Left colon (tissue), 2 donors: ENCODE measurements at places on chromosomes 4 and X. TPM values are rescaled to one million over a fixed set of nuclear protein-coding genes. Genes with fewer than 3 reads are reported as not detected.

DNA sequence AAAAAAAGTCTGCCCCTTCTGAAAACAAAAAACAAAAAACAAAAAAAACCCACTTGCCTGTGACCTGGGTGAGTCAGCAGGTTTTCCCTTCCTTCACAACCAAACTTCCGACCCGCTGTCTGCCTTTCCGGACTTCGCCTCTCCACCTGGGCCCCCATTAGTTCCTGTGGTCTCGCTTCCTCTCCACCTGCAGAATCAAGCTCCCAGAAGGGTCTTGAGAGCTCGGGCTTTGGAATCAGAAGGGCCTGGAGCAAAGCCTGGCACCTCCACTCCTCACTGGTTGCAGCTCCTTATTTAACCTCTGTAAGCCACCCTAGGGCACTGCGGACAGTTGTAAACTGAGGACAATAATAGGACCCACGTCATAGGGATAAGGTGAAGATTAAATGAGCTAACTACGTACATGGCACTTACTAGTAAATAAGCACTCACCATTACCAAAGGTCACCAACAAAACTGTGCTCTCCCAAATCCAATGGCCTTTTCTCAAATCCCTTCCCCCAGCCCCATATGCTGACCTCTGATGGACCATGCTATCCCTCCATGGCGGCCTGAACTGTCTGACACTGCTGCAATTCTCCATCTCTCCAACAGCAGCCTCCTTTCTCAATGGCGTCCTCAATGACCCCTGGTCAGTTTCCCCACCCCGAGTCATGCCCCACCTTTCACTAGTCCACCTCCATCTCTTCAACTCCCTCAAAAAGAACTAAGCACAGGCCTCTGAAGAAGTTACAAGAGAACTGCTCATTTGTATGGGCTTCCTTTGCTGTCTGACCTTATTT is 64.2 kb downstream of the IRF2 start:
- DNase-seq = no peak

- DNase-seq = no peak
These were observed 1513.4 kb upstream of the AGA start for GRCh38 chr4:178955614-178956013.

DNA sequence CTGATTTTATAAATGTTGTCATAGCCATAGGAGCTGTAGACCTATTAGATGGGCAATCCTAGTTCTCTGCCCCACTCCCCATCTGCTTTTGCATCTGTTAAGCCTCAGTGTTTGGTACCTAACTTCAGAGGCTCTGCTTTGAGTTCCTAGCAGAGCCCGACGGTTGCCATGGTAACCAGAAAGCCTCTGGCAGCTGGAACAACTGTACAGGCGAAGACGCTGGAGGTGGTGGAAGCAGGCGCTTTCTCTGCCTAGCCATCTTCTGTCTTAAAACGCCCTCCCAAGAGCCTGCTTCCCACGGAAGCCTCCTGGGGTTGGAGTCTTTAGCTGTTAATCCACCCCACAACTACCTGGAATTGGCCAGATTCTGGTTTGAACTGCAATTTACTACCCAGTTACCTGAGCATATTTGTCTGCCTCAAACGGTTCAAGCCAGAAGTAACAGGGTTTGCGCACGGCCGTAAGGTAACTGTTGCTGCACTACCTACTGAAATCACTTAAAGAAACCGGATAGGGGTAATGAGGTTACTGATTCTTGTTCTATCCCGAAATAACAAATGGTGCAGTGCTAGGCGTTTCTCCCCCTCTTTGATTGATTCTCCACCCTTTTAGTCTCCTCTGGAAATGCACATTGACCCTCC is 1.0 kb upstream of the GABRG1 start:
- no peak for DNase-seq

DNA sequence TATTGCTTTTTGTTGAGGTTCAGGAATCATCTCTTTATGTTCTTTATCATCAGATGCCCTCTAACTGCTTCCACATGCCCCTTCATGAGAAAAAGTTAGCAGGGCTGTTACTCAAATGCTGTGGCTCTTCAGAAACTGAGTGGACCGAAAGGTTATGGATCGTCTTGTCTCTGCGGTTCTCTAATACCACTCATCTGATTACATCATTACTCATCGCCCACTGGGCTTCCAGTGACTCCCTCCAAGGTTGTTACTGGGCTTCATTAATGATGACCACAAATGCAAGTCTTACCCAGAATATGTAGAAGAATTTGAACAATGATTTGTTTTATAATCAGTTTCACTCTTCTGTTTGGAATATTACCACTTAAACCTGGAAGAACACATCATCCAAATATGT is 67.7 kb downstream of the RWDD4 start:
- no peak for DNase-seq

DNA sequence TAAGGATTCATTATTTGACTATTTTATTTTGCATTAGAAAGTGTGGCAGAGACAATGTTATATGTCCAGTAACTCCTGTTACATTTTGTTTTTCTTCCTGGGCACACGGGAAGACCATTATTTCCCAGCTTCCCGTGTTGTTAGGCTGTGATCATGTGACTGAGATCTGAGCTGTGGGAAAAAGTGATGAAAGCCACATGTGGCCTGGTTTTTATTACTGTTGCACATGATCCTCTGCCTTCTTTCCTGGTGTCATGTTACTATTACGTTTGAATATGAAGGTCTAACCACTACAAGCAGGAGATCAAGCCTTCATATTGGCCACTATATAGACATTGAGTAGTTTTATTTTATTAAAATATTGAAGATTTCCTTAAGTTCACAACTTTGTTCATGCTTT is 28.2 kb upstream of the MID1 start:
- no peak for DNase-seq

DNA sequence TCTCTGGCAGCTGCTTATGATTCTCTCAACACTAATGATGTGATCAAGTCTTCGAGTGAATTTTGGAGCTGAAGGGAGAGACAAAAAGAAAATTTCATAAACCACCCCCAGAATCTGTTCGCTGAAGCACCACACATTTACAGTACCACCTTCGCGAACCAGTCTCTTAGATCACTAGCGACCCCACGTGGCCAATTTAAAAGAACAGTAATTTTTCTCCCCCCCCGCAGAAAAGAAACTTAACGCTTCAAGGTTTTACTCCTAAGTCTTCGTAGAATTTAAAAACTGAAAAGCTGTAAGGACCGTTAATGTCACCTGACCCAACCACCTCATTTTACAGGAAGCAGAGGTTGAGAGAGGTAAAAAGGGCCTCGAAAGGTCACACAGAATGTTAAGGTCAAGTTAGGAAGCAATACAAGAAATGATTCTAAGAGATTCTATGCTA is 187.5 kb downstream of the QDPR start:
- DNase-seq = no peak

DNA sequence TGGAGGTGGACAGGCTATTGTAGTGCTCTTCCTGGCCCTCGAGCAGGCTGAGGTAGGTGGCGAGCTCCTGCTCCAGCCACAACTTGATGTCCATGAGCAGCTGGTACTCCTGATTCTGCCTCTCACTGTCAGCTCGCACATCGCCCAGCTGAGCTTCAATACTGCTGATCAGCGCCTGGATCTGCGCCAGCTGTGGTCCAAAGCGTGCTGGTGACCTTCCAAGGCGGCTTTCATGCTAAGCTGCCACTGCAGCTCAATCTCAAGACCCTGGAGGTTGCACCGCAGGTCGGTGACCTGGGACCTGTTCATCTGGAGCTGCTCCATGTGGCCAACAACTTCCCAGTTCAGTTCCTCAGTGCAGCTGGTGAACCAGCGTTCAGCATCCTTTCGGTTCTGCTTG is 31.2 kb downstream of the LRIT3 start:
- DNase-seq = no peak

The CENPVL2 gene
- not detected for total RNA-seq

The MCF2 gene
- total RNA-seq = not detected

The ARHGEF6 gene
- total RNA-seq = 2.1 TPM

The RRH gene
- not detected for total RNA-seq

The ERCC6L gene
- 1.6 TPM for total RNA-seq

The TBC1D9 gene
- 10.7 TPM for total RNA-seq
